Natural killer cell (primary cell): ENCODE measurements at places on chromosomes 7 and 10. TPM values are rescaled to one million over a fixed set of nuclear protein-coding genes. Genes with fewer than 3 reads are reported as not detected.
A peak's percentile ranks its signal among the peaks of the same experiment; 100 is the strongest.

- no peaks in the 10 kb centered on the region for H3K27me3 ChIP-seq
- no peaks in the 10 kb centered on the region for H3K4me1 ChIP-seq
- no peak overlapping the region for H3K4me3 ChIP-seq
Measured at GRCh38 chr7:98116656-98117461, 10.2 kb downstream of the LMTK2 start.

DNA sequence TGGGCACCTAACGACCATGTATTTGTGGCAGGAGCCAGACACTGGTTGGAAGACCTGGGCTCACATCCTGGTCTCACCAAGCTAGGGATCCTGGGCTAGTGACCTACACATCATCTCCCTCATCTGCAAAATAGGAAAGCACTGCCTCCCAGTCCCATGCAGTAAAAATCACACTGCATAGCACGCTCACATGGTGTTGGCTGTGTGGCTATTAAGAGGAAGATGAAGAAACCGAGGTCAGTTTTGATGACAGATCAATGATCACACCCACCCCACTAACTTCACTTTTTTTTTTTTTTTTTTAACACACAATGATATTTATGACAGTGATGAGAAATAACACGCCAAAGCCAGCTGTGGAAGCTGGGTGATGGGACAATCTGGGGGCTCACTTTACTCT is 146.5 kb downstream of the RNF216 start:
- no peak for DNase-seq
- peaks cover 27% of the 10 kb centered on the region for H3K4me1 ChIP-seq
- no peaks in the 10 kb centered on the region for H3K27me3 ChIP-seq
- H3K27ac ChIP-seq, result no peak overlapping the region
- no peak overlapping the region for H3K4me3 ChIP-seq

GRCh38 chr10:30500534-30500933 is 66.5 kb downstream of the MAP3K8 start:
- H3K27ac ChIP-seq, result peak overlapping the region; percentile 90
- no peak overlapping the region for H3K4me3 ChIP-seq
- peaks cover 81% of the 10 kb centered on the region for H3K4me1 ChIP-seq
- H3K36me3 ChIP-seq, result no peaks in the 10 kb centered on the region
- no peak for DNase-seq
- no peaks in the 10 kb centered on the region for H3K27me3 ChIP-seq

- no peak overlapping the region for H3K4me3 ChIP-seq
- H3K27ac ChIP-seq, result no peak overlapping the region
- H3K36me3 ChIP-seq, result no peaks in the 10 kb centered on the region
- no peaks in the 10 kb centered on the region for H3K4me1 ChIP-seq
- DNase-seq, result no peak
- no peaks in the 10 kb centered on the region for H3K27me3 ChIP-seq
Measured at GRCh38 chr10:85548034-85548433, 818.6 kb downstream of the GRID1 start.

DNA sequence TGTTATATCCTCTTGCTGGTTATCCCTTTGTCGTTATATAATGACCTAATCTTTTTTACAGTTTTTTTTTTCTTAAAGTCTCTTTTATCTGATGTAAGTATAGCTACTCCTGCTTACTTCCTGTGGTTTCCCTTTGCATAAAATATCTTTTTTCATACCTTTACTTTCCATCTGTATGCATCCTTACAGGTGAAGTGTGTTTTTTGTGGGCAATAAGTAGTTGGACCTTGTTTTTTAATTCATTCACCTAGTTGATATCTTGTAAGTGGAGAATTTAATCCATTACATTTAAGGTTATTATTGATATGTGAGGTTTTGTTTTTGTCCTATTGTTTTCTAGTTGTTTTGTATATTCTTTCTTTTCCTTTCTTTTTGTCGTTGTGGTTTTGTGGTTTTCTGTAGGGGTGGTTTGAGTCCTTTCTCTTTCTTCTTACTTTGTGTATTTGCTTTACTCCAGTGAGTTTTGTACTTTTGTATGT is 168.6 kb downstream of the MLLT10 start:
- no peak overlapping the region for H3K4me3 ChIP-seq
- peak; percentile 57 for DNase-seq
- H3K36me3 ChIP-seq, result peaks cover 2% of the 10 kb centered on the region

- H3K4me3 ChIP-seq, result no peak overlapping the region
- DNase-seq, result no peak
- no peaks in the 10 kb centered on the region for H3K36me3 ChIP-seq
- H3K27ac ChIP-seq, result no peak overlapping the region
- H3K27me3 ChIP-seq, result no peaks in the 10 kb centered on the region
Measured at GRCh38 chr10:3825862-3826351, 40.9 kb upstream of the KLF6 start.

DNA sequence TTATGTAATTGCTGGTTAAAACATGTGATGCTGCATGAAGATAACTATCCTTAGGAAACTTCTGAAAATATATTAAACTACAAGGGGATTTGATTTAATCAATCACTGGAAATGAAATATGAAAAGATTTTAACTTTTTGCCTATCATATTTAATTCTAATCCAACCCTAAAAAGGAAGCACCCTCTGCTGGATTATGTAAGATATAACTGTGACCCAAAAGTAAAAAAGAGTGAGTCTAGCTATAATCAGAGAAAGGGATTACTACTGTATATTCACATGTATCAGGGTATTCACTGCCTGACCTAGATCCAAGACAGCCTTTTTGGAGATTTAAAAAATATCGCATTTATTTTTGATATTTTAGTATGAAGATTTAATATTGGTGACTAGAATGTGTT is 295.5 kb downstream of the MDFIC start:
- no peak overlapping the region for H3K4me3 ChIP-seq
- no peaks in the 10 kb centered on the region for H3K27me3 ChIP-seq
- no peaks in the 10 kb centered on the region for H3K4me1 ChIP-seq

DNA sequence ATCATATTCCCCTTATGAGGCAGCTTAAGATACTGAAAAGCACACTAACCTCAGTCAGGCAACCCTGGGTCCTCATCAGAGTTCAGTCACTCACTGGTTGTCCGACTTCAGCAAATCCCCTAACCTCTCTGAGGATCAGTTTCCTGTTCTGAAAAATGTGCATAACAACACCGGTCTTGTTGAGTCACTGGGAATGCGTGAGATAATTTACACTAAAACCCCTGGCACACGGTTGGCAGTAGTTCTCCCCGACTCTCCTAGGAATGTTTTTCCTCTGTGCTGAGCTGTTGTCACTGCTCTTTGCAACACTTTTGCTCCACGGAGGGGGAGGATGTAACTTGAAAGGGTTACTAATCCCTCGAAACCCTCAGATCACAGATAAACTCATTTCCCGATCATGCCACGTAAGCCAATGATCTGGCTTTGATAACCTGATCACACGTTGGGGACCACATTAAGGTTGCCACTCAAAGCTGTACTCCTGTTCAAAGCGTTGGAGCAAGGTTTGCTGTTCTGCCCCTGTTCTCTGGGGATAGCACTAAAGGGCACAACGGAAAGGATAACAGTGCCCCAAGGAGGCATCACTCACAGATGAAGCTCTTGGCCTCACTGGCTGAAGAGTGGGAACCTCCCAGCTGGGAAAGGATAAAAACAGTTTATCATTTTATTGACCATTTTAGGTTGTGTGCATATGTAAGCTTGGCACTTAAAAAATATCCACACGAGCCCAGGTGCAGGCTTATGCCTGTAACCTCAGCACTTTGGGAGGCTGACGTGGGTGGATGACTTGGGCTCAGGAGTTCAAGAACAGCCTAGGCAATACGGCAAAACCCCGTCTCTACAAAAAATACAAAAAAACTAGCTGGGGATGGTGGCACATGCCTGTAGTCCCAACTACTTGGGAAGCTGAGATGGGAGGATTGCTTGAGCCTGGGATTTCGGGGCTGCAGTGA is 5.0 kb upstream of the RBM17 start:
- peaks cover 11% of the 10 kb centered on the region for H3K4me1 ChIP-seq
- no peaks in the 10 kb centered on the region for H3K27me3 ChIP-seq
- no peaks in the 10 kb centered on the region for H3K36me3 ChIP-seq
- no peak overlapping the region for H3K27ac ChIP-seq
- no peak overlapping the region for H3K4me3 ChIP-seq

DNA sequence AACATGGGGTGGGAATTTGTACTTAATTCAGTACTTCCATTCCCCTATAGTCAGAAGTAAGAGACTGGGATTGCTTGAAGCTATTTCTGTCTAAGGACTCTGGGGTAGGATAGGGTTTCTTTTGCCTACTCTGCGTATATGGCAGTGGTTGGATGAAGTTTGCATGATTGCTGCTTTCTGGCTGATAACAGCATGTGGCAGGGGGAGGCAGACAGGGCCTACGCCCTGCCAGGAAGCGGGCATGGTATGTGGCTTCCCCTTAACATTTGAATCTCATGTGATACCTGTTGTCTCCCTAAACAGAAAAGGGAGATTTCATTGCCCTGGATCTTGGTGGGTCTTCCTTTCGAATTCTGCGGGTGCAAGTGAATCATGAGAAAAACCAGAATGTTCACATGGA is 57.1 kb downstream of the TACR2 start:
- peaks cover 14% of the 10 kb centered on the region for H3K36me3 ChIP-seq
- no peaks in the 10 kb centered on the region for H3K27me3 ChIP-seq
- H3K4me1 ChIP-seq, result peaks cover 28% of the 10 kb centered on the region
- H3K27ac ChIP-seq, result no peak overlapping the region
- no peak overlapping the region for H3K4me3 ChIP-seq

- H3K4me1 ChIP-seq, result no peaks in the 10 kb centered on the region
- no peaks in the 10 kb centered on the region for H3K36me3 ChIP-seq
- no peaks in the 10 kb centered on the region for H3K27me3 ChIP-seq
- no peak overlapping the region for H3K4me3 ChIP-seq
Measured at GRCh38 chr7:32212321-32212720, 142.1 kb upstream of the PDE1C start.

- H3K27ac ChIP-seq, result no peak overlapping the region
- no peaks in the 10 kb centered on the region for H3K27me3 ChIP-seq
- no peak for DNase-seq
- no peaks in the 10 kb centered on the region for H3K36me3 ChIP-seq
Measured at GRCh38 chr7:4607311-4607729, 74.8 kb upstream of the FOXK1 start.

DNA sequence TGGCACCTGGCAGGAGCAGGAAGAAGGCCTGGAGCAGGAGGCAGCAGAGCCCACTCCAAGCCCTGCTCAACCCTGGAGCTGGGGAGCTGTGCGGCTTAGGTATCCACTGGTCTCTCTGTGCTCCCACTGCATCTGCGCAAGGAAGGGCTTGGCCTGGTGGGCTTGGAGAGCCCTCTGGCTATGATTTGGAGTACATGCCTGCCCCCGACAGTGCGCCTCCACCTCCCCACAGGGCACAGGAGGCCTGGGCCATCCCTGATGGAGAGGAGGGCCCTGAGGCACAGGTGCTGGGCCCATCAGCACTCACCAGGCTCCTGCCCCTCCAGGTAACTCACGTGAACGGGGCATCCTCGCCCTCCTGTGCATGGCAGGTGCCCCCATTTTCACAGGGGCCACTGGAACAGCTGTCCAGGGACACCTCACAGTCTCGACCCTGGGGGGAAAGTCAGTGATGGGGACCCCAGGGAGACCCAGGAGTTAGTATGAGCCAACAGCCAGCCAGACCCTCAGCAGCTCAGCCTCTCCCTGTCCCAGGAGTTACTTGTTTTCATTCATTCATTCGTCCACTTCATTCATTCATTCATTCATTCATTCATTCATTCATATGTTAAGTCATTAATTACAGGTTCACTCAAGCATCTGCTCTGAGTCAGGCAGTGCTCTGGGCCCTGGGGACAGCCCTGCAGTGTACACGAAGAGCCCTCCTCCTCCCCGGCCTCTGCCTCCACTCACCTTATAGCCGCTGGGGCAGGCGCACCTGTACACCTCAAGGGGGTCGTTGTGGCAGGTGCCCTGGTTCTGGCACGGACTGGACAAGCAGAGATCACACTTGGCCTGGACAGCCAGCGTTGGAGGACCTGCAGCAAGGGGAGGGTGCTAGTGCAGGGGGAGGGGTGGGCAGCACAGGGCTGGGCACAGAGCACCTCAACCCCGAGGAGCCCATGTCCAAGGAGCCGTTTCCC is 167.2 kb downstream of the SLIT1 start:
- peaks cover 11% of the 10 kb centered on the region for H3K4me1 ChIP-seq
- H3K27me3 ChIP-seq, result no peaks in the 10 kb centered on the region
- H3K27ac ChIP-seq, result no peak overlapping the region
- H3K4me3 ChIP-seq, result no peak overlapping the region
- no peak for DNase-seq

DNA sequence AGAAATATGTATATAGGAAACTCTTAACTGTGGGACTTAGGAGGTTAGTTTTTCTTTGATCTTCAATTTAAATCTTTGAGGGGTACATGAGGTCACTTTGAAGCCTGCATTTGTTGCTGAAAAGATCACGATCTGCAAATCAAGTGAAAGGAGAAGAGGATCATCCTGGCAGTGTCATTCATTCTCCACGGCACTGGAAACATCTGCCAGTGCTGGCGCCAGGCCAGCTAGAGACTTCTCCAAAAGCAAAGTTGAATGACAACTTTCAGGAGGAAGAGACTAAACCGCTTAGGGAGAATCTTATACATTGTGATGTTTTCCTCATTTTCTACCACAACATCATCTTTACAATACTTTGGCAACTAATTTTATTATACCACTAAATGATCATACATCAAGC is 42.5 kb downstream of the MRC1 start:
- H3K27ac ChIP-seq, result no peak overlapping the region
- H3K4me1 ChIP-seq, result peaks cover 18% of the 10 kb centered on the region
- H3K27me3 ChIP-seq, result no peaks in the 10 kb centered on the region
- no peak for DNase-seq
- H3K36me3 ChIP-seq, result no peaks in the 10 kb centered on the region
- H3K4me3 ChIP-seq, result no peak overlapping the region

DNA sequence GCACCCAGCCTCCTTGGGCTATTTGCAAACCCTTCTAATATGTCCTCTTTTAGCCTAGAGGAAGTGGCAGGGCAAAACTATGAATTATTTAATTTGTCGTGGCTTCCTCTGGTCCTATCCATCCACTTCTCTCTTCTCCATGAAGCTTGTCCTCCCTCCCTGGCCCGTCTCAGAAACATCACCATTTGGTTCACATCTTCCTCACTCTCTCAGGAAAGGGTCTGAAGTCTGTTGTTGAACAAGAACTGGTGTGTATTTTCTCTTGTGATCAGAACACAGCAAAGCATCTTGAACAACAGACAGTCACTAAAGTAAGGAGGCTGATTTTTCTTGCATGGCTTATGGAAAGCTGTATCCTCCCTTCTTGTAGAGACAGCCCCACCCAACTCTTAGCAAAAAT is 550.1 kb upstream of the NRP1 start:
- H3K4me1 ChIP-seq, result no peaks in the 10 kb centered on the region
- H3K27me3 ChIP-seq, result no peaks in the 10 kb centered on the region
- no peak overlapping the region for H3K27ac ChIP-seq
- no peak for DNase-seq
- H3K4me3 ChIP-seq, result no peak overlapping the region

GRCh38 chr7:124550036-124550435 is 215.6 kb downstream of the GPR37 start:
- H3K36me3 ChIP-seq, result no peaks in the 10 kb centered on the region
- no peaks in the 10 kb centered on the region for H3K4me1 ChIP-seq
- no peaks in the 10 kb centered on the region for H3K27me3 ChIP-seq
- no peak overlapping the region for H3K4me3 ChIP-seq
- no peak for DNase-seq

SPDYE2 gene
- 0.25 TPM for total RNA-seq

COA1 gene
- total RNA-seq, result 69.5 TPM
